Pons (tissue), 1 donor: ENCODE measurements at places on chromosomes 6 and 20.

- DNase-seq: no peak
Observed at GRCh38 chr6:95120984-95121383, 456.4 kb upstream of the MANEA start.

- no peak for DNase-seq
Observed at GRCh38 chr6:114707081-114707620, 364.3 kb upstream of the HS3ST5 start.

DNA sequence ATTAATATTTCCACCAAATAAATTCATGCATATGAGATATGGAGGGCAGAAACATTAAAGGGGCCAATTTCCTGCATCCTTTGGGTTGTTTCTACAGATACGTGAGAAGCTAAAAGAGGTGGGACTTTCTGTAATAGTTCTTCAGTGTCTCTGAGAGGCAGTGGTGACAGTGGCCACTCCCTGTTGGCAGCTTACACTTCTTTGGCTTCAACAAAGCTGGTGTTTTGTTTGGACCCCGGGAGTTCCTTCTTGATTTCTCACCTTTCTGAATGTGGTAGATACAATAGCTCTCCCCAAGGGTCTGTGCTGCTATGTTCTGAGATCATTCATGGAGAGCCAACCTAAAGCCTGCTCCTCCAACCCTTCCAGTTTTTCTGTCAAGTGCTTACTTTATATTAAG is 7.8 kb downstream of the PLCB1 start:
- DNase-seq: no peak

DNA sequence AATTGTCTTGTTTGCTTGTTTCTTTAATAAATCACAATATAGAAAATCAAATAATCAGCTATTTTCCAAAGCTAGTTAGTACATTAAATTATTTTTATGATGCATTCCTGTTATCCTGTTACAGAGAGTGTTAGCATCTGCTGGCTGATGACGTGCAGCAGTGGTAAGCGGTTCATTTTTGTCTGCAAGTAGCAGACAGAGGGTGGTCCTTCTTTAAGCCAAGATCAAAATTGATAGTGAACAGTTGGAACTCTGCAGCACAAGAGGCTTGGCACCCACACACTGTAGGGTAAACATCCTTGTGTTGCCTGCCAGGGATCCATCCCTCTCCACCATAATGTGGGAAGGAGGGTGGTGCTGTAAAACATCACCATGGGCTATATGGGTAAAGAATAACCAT is 158.3 kb downstream of the FRK start:
- no peak for DNase-seq

- DNase-seq: no peak
Observed at GRCh38 chr6:163438940-163439335, 24.4 kb downstream of the QKI start.
